ENCODE measurements at places on chromosomes 12 and 14. TPM values are rescaled to one million over a fixed set of nuclear protein-coding genes. Genes with fewer than 3 reads are reported as not detected.

DEPDC4 gene
- 1.6 TPM for total RNA-seq

SMARCD1 gene
- total RNA-seq: 115 TPM

SERPINA5 gene
- total RNA-seq: 0.66 TPM

CDC42BPB gene
- total RNA-seq: 111 TPM

HOXC10 gene
- total RNA-seq: not detected

KLRC4 gene
- not detected for total RNA-seq

CLEC9A gene
- total RNA-seq: 0.27 TPM

PTPRR gene
- 18.5 TPM for total RNA-seq

All from camera-type eye (tissue), 1 donor.